Stimulated activated naive B cell treated with anti-CD40 and anti-IgM and Interleukin-4, amounts not matched to agents 10 μg/mL and 1 μg/mL and 100 μg/mL, for 72 hours (primary cell): ENCODE measurements at places on chromosomes 1 and 21.

- no peak for DNase-seq
These were observed 888 bp downstream of the HES5 start for GRCh38 chr1:2528966-2529783.

GRCh38 chr1:27760426-27760825, 12.6 kb upstream of the STX12 start:
- DNase-seq = no peak

GRCh38 chr1:201678264-201679101, 139.6 kb downstream of the NAV1 start:
- DNase-seq = no peak

GRCh38 chr1:23615423-23615822, 56.1 kb upstream of the ID3 start:
- DNase-seq = no peak

- DNase-seq = no peak
These were observed 53.8 kb downstream of the LYPLAL1 start for GRCh38 chr1:219227360-219228057.

DNA sequence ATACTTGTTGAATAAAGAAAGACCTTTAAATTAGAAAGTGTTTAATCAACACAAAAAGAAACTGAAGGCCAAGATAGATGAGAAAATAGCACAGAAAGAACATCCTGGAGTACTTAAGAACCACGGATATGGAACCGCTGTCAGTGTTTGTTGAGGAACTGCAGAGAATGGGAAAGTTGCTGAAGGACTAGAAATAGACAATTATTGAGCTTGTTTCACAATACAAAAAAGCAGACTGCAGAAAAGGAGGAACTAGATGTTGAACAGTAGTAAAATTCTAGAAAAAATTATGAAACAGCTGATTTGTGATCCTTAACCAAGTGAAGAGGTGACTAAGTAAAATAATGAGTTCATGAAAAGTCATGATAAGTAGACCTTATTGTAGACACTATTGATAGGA, 29.7 kb downstream of the MYSM1 start:
- DNase-seq = no peak

DNA sequence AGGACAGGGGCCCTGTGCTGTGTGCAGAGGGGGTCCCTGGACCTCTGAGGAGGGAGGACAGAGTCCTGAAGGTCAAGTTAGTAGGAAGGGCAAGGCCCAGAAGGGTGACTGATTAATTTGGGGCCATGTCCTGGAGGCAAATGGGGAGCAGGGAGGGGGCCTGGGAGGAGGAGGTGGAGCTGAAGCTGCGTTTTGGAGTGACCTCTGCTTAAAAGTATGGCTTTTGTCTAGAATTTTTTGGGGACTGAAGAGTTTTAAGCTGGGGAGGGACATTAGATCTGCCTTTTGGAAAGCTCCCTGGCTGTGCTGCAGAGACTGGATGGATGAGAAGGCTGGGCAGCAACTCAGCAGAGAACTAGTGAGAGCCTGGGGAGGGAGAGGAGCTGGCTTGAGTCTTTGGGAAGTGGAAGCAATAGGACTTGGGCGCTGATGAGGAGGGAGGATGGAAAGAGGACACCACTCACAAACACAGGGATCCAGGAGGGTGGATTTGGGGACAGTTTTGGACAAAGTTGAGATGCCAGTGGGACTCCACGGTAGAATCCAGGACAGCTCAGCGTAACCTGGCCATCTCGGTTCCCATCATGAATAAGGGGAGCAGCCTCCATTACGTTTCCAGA, 52.9 kb downstream of the ACBD3 start:
- DNase-seq = no peak

GRCh38 chr1:17201201-17202021, 3.5 kb upstream of the PADI1 start:
- no peak for DNase-seq

DNA sequence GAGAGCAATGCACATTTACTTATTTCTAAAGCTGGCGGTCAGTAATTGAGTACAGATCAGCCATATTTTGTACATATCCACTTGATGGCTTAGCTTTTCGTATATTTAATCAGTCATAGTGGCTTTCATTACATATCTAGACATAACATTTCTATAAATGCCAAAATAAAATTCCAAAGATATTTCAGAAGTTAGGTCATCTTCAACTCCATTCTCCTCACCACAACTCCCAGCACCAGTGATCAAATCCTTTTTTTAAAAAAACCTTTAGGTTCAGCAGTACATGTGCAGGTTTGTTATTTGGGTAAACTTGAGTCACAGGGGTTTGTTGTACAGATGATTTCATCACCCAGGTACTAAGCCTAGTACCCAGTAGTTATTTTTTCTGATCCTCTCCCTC, 53.9 kb upstream of the GNG4 start:
- DNase-seq = no peak

GRCh38 chr1:198535631-198536030, 4.8 kb downstream of the ATP6V1G3 start:
- no peak for DNase-seq

DNA sequence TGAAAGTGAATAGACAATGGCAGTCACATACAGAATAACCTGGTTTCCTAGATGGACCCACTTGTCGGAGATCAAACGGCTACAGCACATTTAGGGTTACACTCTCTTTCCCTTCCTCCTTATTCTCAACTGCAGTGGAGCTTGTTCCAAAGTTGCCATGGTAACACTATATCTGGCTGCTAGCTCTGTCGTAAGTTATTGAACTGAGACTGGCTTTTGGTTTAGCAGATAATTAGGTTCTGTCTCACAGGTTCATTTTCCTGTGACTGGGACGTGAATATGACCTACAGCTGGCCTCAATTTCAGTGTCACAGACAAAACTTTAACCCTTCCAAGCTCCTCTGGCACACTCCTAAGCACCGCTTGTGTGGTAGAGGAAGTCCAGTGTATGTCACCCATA, 875.8 kb downstream of the USP25 start:
- DNase-seq = no peak

DNA sequence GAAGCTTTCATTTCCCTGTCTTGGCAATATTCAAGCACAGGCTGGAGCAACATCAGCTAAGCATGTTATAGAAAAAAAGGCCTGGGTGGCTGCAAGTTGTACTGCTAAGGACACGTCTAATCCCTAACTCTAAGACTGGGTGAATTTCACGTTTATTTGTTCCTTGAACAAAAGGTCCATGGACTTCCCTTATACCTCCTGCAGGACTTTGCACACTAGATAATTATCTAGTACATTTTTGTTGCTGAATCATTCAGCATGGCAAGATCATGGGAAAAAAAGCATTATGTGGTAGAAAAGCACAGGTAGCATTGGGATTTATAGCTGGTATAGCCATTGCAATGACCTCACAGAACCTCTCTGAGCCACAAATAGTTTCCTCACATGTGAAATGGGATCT, 130.7 kb upstream of the DMRTA2 start:
- no peak for DNase-seq

DNA sequence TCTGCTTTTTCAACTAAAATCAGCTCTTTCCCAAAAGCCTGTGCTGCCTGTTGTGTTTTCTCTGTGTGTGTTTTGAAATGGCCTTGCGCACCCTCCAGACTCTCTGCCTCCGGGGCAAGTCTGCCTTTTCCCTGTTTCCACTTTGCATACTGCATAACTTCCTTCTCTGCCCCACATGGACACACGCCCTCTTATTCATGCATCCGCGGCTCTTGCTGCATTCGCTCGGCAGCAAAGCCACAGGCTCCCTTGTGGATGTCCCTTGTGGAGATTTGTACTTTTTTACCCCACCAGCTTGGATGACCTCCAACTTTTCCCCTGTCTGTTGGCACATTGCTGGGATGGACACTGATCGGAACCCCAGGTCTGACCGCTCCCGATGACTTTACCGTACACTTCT, 147.6 kb downstream of the ADSS2 start:
- DNase-seq = no peak

- no peak for DNase-seq
These were observed 70.5 kb downstream of the SSBP3 start for GRCh38 chr1:54335755-54336108.

- DNase-seq = no peak
These were observed 56.5 kb downstream of the WLS start for GRCh38 chr1:68175621-68176398.

DNA sequence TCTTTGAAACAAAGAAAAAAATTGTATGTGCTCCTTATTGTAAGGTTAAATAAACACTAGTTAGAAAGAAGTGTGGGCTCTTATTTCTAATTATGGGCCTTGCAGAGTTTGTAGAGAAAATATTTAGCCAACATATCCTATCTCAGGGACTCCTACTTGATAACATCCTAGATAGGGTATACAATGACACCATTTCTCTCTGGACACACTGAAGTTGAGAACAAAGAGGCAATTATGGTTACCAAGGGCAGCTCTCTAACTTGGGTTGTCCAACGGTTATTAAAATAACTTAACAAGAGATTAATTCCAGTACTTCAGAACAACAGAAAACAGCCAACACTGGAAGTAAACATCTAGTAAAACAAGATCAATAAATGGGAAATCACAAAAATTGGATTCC, 69.0 kb upstream of the ZC3H11B start:
- no peak for DNase-seq

DNA sequence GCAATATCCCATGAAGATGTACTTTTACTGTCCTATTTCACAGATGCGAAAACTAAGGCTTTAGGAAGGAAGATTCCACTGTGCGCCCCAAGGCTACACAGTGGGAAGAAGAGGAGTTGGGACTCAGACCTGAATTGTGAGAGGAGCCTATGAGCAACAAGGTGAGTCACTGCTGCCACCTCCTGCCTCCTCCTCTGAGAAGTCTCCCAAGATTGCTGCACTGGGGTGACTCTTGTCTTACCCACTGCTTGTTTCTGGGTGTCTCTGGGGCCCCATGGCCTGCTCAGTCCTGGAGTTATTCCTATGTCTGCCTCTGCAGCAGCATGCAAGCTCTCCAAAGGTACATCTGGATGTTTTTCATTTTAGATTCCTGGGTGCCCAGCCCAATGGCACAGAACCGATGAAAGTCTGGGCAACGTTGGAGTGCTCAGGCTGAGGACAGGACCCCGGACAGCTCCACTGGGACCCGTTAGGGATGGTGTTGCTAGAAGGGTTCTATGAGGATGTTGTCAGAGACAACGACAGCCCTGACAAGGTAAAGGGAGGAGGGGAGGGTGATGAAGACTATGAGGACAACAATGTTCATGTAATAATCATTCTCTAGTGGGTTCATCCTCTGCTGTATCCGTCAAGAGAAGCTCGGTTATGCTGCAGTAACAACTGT, 11.0 kb upstream of the C1QA start:
- DNase-seq = no peak
